Choroid plexus epithelial cell (primary cell): ENCODE measurements at places on chromosomes 16 and 17.

DNA sequence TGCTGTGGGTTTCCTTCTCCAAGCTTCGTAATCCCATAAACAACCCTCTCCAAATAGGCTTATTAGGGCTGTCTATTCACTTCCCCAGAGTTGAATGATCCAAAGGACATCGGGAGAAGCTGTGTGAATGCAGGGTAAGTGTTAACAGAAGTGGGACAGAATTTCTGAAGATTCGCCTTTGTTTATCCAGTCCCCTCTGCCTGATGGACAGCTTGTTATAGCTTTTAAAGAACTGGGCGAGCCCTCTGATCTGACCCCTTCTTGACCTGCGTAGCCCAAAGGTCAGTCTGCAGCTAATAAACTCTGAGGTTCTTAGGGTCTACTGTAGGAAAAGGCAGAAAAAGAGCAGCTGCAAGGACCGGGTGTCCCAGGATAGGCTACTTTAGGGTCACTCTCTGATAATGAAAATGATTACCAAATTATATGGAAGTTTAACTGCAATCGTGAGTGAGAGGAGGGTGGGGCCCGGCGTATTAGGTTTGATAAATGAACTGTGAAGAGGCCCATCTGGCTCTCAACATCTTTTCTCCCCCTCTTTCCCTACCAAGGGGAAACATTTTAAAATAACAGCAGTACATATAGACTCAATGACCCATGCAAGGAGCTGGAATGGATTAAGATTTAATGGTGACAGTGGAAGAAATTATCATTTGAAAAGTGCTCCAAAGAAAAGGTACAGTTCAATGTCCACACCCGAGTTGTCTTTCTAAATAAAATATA lies 233.4 kb downstream of the FTO start:
- no peak for DNase-seq

GRCh38 chr17:46876353-46876887 lies 25.0 kb downstream of the WNT9B start:
- no peak for DNase-seq

DNA sequence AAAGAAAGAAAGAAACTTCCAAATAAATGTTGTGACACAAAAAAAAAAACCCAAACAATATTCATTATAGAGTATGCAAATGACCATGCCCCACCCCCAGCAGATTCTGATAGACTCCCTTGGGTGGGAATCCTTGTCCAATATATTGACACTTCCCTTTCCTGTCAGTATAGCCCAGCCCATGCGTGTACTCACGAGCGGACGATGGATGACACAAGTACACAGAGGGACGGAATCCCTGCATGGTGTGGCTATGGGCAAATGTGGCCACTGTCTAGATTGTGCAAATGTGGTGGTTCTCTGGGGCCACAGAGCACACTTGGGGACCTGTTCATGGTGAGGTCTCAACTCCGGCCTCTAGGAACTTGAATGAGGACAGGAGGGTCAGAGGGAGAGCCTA lies 3.1 kb downstream of the RAB37 start:
- no peak for DNase-seq

GRCh38 chr17:19013806-19014627 lies 9.5 kb upstream of the FAM83G start:
- DNase-seq: no peak
